ENCODE measurements at places on chromosomes 13 and 19. TPM values are rescaled to one million over a fixed set of nuclear protein-coding genes. Genes with fewer than 3 reads are reported as not detected.

F2RL3 gene
- polyA plus RNA-seq: 0.31 TPM

MED26 gene
- polyA plus RNA-seq: 5.0 TPM

FBXO17 gene
- polyA plus RNA-seq: 6.1 TPM

TRPC4 gene
- polyA plus RNA-seq: 0.06 TPM

ADGRE3 gene
- 0.07 TPM for polyA plus RNA-seq

MYO9B gene
- polyA plus RNA-seq: 24.2 TPM

ATXN8OS gene
- polyA plus RNA-seq: not detected

GZMM gene
- 0.86 TPM for polyA plus RNA-seq

PGLYRP1 gene
- polyA plus RNA-seq: not detected

CD79A gene
- polyA plus RNA-seq: 0.57 TPM

CCDC8 gene
- 0.31 TPM for polyA plus RNA-seq

ZNF506 gene
- 3.4 TPM for polyA plus RNA-seq

SIGLEC12 gene
- polyA plus RNA-seq: 0.04 TPM

NAA16 gene
- polyA plus RNA-seq: 9.3 TPM

MTUS2 gene
- polyA plus RNA-seq: 0.33 TPM

RBM26 gene
- polyA plus RNA-seq: 11.1 TPM

PDX1 gene
- polyA plus RNA-seq: not detected

PDE4C gene
- polyA plus RNA-seq: 0.07 TPM

CYP2A7 gene
- 0.20 TPM for polyA plus RNA-seq

TMEM190 gene
- not detected for polyA plus RNA-seq

Data from esophagus (tissue), 2 donors.